Fibroblast of skin of right quadriceps (primary cell): ENCODE measurements at places on chromosomes 5 and 9.

- DNase-seq = no peak
Measured at GRCh38 chr5:15601853-15602252, 101.9 kb downstream of the FBXL7 start.

- peak; percentile 29 for DNase-seq
Measured at GRCh38 chr5:28344836-28345433, 1306.5 kb upstream of the CDH9 start.

GRCh38 chr5:175895686-175896102 is 24.3 kb downstream of the CPLX2 start:
- no peak for DNase-seq

DNA sequence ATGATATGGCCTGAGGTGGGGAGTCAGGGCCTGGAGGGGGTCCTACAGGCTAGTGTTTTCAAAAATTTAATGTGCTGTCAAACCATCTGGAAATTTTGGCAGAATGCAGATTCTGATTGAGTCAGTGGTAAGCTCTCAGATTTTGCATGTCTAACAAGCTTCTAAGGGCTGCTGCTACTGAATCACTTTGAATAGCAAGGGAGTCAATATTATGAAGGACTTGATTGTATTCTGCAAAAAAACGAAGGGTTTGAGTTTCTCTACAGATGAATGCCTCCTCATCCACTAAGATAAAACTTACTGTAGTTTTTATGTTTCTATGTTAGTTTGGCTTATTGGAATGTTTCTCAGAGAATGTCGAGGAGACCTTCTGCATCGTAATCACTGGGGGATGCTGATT is 179.5 kb downstream of the TMEM38B start:
- no peak for DNase-seq

GRCh38 chr5:32419791-32420190 is 24.7 kb downstream of the ZFR start:
- DNase-seq = no peak

DNA sequence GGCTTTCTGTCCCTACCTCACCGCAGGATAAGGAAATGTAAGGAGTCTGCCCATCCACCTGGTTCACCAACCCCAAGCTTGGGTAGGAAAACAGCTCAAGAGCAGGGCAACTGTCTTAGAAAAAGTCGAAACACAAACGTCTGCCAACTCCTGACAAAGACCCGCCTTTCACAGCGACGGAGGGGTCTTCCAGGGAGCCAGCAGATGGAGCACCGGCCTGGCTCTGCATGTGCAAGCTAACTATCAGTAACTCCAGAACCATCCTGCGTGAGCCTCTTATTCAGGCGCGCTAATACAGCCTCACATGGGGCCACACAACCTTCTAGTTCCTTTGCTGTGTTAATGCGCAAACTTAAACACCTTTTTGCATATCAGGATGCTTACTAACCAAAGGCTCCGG is 26.9 kb downstream of the CAMSAP1 start:
- no peak for DNase-seq

GRCh38 chr9:87122947-87123685 is 175.8 kb upstream of the GAS1 start:
- peak; percentile 98 for DNase-seq

GRCh38 chr9:124743686-124744348 is 27.3 kb downstream of the NR6A1 start:
- peak; percentile 65 for DNase-seq

DNA sequence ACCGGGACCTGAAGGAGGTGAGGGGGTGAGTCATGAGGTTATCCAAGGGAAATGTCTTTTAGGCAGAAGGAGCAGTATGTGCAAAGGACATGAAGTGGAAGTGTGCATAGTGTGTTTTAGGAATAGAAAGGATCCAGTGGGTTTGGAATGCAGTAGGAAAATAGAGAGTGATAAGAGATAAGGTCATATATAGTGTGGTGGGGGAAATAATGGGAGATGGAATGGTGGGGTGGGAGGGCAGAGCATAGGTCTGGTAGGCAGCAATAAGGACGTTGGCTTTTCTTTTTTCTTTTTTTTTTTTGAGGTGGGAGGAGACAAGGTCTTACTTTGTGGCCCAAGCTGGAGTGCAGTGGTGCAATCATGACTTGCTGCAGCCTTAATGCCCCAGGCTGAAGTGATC is 17.8 kb downstream of the SNX24 start:
- no peak for DNase-seq

- DNase-seq = peak; percentile 20
Measured at GRCh38 chr5:111635916-111636570, 121.0 kb downstream of the NREP start.

- no peak for DNase-seq
Measured at GRCh38 chr5:18495157-18495556, 860.9 kb downstream of the TAF11L14 start.

- DNase-seq = peak; percentile 56
Measured at GRCh38 chr5:83586874-83587776, 115.6 kb downstream of the VCAN start.

- no peak for DNase-seq
Measured at GRCh38 chr9:105757496-105758251, 63.3 kb downstream of the TMEM38B start.

DNA sequence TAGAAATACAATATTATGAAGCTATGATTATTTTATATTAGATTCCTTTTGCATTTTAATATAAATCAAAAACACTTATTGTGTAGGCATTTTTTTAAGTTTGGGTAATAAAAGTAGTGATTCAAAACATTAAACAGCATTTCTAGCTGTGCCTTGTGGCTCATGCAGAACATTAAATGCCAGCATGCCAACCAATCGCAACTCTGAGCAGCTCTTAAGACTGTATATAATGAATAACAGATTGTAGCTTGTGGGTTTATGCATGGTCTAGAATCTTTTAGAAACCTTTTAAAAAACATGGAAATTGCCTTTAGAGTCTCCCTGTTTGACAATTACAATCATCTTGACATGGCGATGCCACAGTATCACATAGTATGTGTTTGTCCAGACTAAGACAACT is 903.8 kb downstream of the EFNA5 start:
- peak; percentile 16 for DNase-seq
